ENCODE measurements at places on chromosomes 6 and 20.

DNA sequence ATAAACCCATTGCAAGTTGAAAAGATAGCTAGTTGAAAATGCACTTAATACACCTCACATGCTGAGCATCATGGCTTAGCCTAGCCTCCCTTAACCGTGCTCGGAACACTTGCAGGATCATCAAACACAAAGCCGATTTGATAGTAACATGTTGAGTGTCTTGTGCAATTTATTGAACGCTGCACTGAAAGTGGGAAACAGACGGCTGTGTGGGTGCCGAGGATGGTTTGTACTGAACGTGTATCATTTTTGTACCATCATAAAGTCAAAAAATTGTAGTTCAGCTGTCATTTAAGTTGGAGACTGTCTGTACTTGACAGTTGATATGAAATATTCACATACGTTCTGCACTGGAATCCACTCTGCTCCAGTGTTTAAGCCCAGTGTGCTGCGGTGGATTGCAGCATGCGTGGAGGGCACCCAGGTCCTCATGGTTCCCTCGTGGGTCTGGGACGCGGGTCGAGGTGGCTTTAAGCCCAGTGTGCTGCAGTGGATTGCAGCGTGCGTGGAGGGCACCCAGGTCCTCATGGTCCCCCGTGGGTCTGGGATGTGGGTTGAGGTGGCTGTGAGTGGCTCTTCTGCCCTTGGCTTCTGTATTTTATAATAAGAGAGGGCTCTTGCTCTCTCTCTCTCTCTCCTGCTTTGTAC is 77.0 kb downstream of the CDH4 start:
- DNase-seq = no peak

DNA sequence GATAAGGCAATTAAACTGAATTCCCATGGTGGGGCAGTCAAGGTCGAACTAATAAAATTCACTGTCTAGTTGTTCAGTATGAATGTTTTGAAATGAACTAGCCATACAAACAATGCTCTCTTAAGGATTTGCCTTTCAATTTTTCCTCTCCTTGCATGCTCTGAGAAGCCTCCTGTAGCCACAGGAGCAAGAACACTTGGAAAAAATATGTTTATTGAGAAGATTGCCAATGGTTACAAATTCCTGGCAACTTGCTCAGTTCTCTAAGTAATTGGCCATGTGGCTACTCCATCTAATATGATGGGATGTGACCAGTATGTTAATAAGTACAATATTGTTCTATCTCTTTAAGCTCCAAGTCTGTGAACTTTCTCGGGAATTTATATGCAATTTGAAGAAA is 49.4 kb downstream of the FUT9 start:
- no peak for DNase-seq

- no peak for DNase-seq
Measured at GRCh38 chr6:164753517-164753916, 555.9 kb downstream of the C6orf118 start.

- no peak for DNase-seq
Measured at GRCh38 chr6:25750906-25751305, 3.6 kb upstream of the SLC17A4 start.

- peak; percentile 54 for DNase-seq
Measured at GRCh38 chr6:112029045-112029822, 24.7 kb upstream of the CCN6 start.

- DNase-seq = no peak
Measured at GRCh38 chr6:170166511-170167122, 124.3 kb downstream of the DLL1 start.
